ENCODE measurements at places on chromosomes 1 and 21.

DNA sequence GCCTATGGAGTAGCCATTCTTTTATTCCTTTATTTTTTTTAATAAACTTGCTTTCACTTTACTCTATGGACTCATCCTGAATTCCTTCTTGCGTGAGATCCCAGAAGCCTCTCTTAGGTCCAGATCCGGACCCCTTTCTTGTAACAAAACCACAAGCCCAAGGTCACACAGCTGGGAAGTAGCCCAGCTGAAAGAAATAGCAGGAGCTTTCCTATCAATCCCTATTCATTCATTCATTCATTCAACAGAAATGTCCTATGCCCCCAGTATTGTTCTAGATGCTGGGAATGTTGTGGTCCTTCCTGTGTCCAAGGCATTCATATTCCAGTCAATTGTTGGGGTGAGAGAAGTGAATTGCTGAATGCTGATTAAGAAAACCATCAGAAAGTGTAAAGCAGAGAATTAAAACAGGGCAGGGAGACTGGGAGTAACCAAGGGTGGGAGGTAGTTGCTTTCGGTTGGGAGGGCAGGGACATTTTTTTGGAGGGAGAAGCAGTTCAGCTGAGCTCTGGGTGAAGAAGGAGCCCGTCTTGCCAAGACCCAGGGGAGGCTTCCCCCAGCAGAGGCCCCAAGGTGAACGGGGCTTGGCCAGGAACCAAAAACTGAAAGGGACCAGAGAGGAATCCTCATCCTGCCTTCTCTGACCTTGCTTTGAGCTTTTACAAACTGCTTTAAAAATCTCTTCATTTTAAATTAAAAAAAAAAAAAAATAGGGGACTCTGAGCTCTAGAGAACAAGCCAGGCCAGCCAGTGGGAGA, 10.8 kb downstream of the PLA2G2D start:
- no peak for DNase-seq

- no peak for DNase-seq
Measured at GRCh38 chr21:35222021-35222420, 172.9 kb upstream of the RUNX1 start.

DNA sequence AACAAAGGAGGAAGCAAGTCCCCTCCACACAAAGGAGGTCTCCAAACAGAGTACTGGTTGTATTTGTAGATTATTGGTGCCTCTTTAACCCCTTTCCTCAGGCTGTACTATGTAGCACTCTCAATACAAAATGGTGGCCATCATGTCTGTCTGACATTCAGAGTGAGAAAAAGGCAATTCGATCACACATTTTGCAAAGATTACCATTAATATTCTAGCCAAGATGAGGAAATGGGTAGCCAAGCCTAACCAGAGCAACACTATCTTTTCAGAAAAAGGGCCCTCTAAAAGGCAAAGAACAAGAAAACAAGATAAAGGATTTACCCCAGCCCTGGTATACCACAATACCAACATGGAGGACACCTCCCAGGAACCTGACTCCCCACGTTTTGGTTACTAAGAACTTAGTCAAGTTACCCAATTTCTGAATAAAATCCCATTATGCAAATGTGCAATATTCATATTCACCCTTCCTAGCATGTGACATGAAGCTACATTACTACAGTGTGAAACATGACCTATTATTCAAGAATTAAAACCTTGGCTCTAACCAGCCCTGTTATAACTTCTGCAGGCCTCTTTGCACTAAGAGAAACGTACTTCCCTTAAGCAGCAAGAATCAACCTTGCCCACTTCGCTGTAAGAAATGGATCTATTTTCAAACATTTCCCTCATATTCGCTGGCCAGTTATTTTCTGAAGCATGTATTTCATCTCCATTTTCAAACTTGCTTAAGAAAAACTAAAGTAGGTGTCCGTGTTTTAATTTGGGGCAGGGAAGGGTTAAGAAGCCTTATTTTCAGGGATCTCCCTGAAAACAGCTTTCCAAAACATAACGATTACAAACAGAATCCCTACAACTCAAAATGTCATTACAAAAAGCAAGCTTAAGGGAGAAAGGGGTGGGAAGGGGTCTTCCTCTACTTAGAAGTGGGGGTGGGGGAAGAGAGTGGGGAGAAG, 2.1 kb downstream of the KDM5B start:
- no peak for DNase-seq

DNA sequence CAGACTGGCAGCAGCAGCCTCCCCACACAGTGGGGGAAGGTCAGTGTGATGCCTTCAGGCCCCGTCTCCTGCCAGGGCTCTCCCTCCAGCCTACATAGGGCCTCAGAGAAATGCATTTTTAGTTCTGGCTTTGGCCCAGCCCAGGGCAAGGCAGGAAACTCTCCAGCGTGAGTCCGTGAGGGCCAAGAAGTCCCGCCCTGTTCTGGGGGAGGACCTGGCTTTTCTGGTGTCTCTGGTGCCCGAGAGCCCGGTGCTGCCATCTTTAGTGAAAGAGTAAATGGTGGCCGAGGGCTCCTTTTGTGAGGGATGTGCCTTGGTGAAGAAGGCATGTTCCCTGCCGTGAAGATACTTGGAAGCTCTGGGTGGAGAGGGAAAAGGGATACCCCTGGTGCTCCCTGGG, 14.8 kb upstream of the DIP2A start:
- DNase-seq = no peak

DNA sequence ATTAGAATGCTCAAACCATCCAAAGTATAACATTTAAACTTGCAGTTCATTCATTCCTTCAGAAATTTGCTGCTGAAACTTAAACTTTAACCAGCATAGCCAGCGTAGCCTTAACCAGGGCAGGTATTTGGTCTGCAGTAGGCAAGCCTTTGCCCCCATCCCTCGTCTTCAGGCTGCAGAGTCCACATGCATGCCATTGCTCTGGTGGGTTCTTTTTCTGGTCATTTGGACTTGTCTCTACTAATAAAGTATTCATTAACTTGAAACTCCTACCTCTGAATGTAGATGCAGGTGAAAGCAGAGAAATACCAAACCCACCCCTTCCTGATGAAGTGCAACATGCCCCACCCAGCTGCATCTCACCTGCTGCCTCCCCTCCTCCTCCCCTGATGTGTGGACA, 100.2 kb downstream of the CAMTA1 start:
- DNase-seq = no peak

DNA sequence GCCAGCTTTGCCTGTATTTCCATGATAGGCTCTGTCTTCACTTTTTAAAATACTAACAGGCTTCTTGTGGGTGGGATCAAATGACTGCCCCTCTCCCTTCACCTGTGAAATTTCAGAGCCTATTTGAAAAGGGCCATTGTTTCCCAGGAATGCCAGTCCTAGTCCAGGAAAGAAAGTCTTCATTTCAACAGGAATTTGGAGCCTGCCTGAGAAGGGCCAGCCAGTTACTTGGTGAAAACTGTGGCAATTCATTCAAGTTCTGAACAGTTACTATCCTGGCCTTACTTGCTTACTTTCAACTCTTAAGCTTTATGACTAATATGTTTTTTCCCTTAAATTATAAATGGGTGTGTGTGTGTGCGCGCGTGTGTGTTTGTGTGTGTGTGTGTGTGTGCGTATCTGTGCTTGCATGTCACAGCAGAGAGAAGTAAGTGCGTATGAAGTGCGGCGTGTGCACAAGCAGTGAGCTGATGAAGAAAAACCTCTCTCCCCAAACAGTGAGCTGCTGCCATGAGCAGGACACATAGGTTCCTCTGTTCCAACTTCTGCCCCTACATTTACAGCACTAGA, 67.5 kb upstream of the RNPC3 start:
- no peak for DNase-seq

DNA sequence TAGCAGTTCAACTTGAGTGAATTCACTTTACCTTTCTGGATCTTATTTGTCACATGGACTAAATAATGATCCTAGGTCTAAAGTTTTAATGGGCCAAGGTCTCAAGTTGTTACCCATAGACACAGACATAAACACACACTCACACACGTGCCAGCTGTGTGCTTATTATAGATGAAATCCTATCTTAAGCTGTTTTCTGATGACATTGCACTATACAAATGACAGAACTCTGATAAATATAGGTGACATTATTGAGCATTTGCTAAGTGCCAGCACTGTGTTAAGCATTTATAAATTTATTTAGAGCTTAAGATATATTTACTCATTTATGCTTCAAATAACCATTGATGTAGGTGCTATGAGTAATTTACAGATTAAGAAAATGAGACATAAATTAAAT, 474.4 kb upstream of the NR5A2 start:
- DNase-seq = no peak

DNA sequence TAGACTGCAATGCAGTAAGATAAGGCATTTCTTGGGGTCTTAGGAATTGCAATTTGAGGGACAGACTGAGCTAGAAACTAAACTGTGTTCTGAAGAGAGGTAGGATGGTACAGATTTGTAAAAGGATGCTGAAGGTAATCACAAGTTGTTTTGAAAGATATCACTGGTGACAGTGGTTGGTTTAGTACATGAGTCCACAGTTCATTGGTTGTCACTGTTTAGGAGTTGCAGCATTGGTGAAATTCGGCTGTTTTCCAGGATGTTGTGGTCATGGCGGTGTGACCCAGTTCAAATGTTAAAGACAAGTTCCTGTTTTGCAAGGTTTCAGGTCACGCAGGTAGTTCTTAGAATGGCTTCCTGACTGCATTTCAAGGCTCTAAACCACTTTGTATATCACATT, 292.8 kb upstream of the B3GALT2 start:
- no peak for DNase-seq

DNA sequence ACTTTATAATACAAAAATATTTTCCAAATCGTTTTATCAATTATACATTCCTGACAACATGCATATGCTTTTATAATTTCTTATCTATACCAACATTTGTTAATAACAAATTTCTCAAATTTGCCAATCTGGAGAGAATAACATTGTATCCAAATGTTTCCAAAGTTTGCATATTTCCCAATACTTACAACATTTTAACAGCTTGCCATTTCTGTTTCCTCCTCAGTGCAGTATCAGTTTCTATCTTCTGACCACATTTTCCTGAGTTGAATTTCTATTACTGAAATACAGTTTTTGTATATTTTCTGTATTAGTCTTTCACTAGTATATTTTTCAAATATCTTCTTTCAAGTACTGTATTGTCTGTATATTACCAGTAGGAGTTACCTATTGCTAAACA, 1594.3 kb downstream of the PLA2G4A start:
- no peak for DNase-seq

GRCh38 chr1:183622884-183623785, 12.4 kb downstream of the ARPC5 start:
- DNase-seq = no peak

DNA sequence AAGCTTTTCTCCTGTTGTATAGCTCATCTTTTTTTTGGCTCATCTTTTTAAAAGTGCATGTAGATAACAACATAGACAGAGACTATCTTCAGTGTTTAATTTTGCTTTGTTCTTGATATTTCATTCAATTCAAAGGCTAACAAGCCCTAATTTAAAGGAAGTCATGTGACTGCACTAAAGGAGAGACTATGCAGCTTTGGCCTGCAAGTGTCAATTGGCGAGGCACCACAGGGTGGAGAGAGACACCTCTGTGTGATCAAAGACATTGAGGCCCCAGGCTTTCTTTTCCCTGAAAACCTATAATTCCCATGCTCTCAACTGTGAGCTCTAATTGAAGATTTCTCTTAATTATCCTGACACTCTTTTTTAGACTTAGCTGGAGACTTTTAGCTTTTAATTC, 53.6 kb downstream of the CHODL start:
- no peak for DNase-seq

GRCh38 chr1:55446351-55446750, 231.2 kb upstream of the USP24 start:
- DNase-seq = no peak

DNA sequence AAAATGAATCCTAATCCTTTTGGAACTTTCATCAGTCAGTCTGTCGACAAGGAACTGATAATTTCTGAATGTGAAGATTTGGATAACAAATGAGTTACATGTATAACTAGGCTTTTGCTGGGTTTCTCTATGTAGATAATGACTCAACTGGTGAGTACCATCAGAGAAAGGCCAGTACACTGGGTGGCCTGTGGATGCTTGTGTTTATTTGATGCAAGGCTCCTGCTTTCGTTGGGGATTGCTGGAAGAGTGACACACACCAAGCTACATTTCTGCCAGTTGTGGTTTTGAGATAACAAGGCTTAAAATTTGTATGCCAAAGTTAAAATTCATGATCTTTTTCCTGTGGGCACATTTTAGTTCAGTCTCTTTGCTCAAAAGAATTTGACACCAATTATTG, 115.7 kb upstream of the UBE2U start:
- DNase-seq = no peak

GRCh38 chr1:200367841-200368534, 41.8 kb downstream of the ZNF281 start:
- peak; percentile 52 for DNase-seq

DNA sequence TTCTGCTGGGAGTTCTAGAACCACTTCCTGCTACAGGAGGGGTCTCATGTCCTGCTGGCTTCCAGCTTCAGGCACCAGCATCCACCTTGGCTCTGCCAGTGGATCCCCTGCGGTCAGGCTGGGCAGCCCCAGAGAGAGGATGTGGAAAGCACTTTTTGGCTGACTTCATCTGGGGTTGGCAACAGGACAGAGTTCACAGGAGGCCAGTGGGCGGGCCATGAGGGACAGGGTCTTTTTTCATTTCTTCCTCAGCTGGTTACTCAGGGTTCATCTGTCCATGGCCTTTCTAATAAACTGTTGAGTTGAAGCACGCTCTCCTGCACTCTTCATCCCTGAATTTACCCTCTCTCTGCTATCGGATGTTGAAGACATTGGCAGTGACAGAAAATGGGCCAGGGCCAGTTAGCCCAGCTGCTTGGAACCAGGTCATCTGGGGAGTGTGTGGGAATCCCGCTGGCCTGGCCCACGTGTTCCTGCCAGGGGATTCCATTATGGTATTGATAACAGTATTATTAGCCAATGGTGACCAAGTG, 45.2 kb downstream of the RPS6KA1 start:
- no peak for DNase-seq

- no peak for DNase-seq
Measured at GRCh38 chr1:218368686-218369085, 23.6 kb downstream of the TGFB2 start.

DNA sequence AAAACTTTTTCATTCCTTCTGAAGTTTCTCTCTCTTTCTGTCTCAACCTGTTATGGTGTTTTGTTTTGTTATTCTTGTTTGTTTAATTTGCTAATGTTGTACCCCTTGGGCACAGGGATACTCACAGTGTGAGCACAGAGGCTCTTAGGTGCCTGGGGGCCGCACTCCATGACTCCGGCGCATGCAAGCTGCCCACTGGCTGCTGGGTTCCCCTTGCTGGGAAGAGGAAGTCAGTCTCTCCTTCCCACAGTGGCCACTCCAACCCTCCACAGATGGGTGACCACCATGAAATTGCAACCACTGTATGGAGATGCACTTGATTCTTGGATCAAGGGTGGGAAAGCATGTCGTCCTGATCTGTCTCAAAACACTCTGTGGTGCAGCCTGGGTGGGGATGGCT, 4.6 kb upstream of the CD1A start:
- no peak for DNase-seq

- DNase-seq = no peak
Measured at GRCh38 chr1:222910699-222911098, 95.9 kb downstream of the DISP1 start.

All from BJ (cell line).